GM12892 (cell line): ENCODE measurements at places on chromosomes 12 and 14.

GRCh38 chr14:77087631-77088030 lies 10.4 kb upstream of the CIPC start:
- DNase-seq, result no peak

DNA sequence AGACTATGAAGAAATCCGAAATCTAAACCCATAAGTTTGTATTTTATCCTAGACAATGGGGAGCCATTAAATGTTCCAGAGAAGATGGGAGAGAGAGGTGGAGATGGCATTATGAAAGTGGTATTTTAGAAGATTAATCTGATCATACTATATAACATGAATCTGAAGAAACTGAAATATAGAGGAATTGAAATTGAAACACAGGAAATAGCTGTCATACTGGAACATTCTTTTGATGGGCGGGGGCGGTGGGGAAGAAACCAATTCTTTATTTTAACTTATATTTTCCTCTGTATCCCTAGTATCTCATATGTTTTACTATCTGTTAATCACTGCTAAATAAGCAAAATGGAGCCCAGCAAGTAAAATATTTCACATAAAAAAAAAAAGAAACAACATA lies 27.0 kb upstream of the FOXN3 start:
- DNase-seq, result no peak

DNA sequence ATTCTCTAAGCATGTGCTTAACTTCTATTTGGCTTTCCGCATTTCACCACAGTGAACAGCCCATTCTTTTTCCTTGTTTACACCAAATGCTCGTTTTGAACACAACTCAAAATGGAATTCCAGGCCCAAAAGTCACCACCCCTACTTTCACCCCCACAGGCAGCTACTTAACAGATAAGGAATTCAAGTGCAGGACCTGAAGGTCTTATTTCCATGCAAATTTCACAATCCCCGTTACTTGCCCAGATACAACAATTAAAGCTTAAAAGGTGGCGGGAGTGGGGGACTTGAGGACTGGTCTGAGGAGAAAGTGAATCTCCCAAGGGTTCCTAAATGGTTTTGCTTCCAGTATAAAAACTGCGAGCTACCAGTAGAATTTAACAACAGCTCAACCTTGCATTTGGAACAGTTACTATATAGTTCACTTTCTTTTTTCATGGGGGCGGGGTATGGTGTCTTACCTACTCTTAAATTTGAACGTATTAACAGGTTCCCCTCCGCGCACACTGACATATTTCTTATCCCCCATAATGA lies 3.7 kb downstream of the USP44 start:
- DNase-seq, result no peak

GRCh38 chr14:60775296-60775695 lies 40.7 kb downstream of the MNAT1 start:
- no peak for DNase-seq

DNA sequence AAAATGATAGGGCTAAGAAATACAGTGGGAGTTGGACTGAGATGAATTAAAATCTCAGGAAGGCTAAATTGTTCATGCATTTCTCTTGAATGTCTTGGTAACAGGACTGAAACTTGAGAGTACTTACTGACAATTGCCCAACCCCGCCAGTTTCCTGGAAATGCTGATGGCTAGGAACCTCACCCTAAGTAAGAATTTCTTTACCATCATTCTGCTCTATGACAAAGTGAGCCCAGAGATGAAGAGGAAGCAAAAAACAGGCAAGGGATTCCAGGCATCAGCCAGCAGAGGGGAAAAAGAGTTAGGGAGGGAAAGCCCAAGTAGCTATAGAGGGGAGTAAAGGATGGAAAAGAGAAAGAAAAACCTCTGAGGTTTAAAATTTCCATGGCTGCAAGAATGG lies 397.7 kb downstream of the MDGA2 start:
- DNase-seq, result no peak

GRCh38 chr12:47120736-47121135 lies 41.0 kb upstream of the AMIGO2 start:
- no peak for DNase-seq

DNA sequence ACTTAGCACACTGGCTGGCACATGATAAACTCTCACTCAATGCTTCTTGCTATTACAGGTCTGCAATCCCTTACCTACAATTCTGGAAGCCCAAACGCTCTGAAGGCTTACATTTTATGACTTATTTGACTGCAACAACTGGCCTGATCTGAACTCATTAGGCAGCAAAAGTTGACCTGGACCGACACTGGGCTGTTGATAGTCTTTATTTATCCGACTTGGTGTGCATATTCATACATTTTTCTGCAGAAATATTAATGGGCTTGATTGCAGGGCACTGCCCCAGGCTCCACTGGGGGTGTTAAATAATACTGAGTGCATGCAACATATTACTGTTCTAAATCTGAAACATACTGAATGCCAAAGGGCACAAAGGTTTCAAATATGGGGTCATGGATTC lies 1076.7 kb downstream of the BCL11B start:
- no peak for DNase-seq

DNA sequence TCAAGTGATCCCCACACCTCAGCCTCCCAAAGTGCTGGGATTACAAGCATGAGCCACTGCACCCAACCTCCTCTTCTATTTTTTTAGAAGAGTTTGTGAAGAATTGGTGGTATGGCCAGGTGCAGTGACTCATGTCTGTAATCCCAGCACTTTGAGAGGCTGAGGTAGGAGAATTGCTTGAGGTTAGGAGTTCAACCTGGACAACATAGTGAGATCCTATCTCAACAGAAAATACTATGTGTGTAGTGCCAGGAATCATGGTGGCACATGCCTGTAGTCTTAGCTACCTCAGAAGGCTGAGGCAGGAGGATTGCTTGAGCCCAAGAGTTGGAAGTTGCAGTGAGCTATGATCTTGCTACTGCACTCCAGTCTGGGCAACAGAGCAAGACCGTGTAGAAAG lies 5.5 kb upstream of the ATF7 start:
- no peak for DNase-seq

GRCh38 chr12:120784804-120785203 lies 59.2 kb downstream of the ACADS start:
- no peak for DNase-seq

GRCh38 chr12:1660304-1661187 lies 30.3 kb upstream of the ADIPOR2 start:
- no peak for DNase-seq

DNA sequence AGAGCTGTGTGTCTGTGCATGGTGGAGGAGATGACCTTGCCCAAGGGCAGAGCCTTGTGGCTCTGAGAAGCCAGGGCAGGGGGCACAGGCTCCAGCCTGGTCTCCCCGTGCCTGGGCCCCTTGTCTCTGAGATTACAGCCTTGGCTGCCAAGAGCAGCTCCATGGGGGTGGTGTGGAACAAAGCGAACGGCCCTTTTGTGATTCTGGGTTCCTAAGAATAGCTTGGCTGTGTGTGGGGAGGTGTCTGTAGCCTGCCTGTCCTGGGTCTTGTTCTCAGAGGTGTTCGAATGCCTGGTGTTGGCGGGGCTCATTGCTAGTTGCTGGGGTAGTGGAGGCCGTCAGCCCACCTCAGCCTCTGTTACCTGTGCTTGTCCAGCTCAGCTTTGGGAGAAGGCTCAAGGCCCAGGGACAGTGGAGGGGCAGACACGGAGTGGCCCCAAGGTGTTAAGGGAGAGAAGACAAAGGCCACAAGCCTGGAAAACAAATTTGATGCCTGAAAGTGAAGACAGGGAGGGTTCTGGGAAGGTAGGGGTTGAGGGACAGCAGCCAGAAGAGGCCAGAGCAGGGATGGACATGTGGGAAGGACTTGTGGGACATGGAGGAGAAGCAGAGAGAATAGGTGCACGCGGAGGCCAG lies 7.4 kb upstream of the MYH7 start:
- no peak for DNase-seq

DNA sequence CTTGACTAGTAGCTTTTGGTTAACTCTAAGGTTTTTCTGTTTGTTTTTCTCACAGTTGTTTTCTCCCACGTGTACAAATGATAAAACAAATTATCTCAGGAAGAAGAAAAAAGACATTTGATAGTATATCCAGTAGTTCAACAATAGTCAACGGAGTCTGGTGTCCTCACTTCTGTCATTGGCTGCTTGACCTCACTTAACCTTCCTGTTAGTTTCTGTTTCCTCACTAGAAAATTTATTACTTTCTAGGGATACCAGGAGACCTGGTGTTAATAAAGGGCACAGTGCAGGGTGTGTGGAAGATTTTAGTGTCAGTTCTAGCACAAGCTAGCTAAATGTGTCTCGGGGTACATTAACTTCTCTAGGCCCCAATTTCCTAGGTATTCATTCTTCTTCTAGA lies 116.0 kb downstream of the PRKCH start:
- no peak for DNase-seq

DNA sequence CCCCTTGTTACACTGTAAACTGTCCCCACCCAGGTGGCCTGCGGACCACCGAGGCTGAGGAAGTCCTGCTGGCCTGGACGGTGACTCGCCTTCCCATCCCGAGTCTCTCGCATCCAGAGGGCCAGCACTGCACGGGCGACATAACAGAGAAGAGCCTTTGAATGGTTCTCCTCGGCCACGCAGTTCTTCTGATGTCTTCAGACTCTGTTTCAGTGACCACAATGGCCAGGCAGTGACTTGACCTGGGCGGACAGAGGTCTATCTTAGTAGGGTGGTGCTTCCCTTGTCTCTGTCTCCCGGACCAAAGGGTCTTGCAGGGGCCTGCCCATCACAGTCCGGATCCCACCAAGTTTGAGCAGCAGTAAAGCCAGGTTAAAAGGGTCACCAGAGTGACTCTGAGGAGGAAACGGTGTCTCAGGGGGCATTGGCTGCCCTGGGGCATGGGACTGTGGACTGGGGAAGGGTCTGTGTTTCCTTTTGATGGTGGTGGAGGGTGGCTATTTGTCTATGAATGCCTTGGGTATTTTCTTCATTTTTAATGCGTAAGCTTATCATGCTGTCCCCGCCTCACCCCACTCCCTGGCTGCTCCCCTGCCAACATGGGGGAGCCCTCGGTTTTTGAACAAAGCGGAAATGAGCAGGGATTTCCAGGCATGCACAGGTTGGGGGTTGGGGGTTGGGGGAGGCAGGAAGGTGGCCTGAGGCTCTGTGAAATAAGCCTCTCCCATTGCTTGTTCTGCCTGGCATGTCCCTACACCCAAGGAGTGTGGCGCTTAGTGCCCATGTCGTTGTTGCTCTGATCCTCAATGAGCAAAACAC lies 10.3 kb downstream of the KRT85 start:
- DNase-seq, result no peak

- DNase-seq, result no peak
Observed at GRCh38 chr14:21408147-21408546, 24.3 kb upstream of the SUPT16H start.

- no peak for DNase-seq
Observed at GRCh38 chr12:60981473-60981872, 1278.7 kb upstream of the USP15 start.

GRCh38 chr12:69648476-69648875 lies 37.8 kb upstream of the LRRC10 start:
- DNase-seq, result no peak

- no peak for DNase-seq
Observed at GRCh38 chr12:52657250-52657902, 5.4 kb upstream of the KRT2 start.

GRCh38 chr12:16884819-16885218 lies 278.9 kb upstream of the LMO3 start:
- DNase-seq, result no peak

DNA sequence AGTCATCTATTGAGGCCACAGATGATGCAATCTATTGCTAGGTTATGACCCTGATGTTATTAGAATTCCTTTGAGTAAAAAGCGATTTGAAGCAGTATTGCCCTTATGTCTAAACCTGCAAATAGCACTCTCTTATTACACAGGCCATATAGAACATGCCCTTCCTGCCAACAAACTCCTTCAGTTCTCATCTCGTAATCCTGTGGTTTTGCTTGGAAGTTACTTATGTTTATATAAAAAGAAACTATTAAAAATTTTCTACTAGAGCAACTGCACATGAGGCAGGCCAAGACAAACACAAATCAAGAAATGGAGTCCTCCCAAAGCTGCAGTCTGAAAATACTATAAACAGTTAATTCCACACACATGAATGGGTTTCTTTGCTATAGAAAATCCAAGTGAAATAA lies 1200.2 kb downstream of the LRFN5 start:
- no peak for DNase-seq

DNA sequence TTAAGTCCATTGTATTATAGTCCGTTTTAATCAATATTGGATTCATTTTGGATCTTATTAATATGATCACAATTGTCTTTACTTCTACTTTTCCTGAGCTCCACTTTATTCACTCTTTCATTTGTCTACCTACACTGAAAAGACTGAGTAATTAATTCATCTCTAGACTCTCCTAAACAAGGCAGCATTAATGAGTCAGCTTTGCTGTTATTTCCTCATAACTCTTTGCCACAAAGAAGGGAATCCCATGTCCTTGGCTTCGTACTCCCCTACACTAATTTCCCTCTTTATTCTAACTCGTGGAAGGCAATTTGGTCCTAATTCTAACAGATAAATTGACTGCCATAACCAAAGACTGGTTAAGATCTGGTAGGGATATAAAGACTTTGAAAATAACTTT lies 91.9 kb downstream of the ARMH4 start:
- no peak for DNase-seq

DNA sequence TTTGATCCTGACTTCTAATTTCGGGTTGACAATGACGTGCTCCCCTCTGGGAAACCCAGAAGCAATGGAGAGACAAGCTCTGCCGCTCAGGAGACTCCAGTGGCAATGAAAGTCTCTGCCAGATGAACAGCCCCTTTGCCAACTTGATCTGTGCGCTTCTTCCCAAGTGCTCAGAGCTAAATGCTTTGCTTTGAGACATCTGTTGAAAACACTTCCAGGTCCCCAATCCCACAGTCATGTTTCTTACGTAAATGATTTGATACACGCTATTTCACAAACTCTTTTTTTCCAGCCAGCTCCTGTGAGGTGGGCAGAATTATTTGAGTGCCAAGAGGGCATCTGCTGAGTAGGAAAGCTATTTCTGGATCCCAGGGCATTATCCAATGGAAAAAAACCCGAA lies 147.6 kb downstream of the RIMBP2 start:
- no peak for DNase-seq

GRCh38 chr12:130331146-130331545 lies 6.5 kb upstream of the PIWIL1 start:
- DNase-seq, result no peak

DNA sequence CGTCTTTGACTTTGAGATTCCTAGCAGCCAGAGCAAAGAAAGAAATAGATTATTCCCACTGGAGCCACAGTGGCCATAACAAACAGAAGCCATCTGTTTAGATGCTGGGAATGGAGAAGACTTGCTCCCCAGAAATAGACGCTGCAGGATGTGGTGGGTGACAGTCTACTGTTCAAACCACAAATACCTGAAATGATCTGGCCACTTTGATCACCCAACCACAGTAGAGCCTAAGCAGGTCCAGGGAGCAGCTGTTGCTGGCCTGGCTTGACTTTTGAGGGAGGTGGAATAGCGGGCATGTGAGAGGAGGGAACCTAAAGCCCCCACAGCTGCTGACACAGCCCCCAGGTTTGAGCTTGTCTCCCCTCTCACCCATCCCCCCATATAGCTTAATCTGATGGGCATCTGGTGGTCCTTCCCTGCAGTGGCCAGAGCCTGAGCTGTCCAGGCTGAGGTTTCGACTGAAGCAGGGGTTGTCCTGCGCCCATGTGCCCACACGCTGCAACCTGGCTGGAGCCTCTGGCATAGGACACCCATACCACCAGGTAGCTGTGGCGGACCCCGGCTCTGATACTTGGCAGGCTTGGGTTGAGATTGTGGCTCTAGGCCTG lies 38.7 kb downstream of the SH2B3 start:
- DNase-seq, result peak; percentile 40

GRCh38 chr14:62179367-62180018 lies 417.3 kb downstream of the SNAPC1 start:
- no peak for DNase-seq
